Activated CD4-positive, alpha-beta T cell treated with anti-CD3 and anti-CD28 coated beads, Interleukin-2, amount 10 ng/mL, durations not matched to agents 24 days and 14 days (primary cell): ENCODE measurements at places on chromosomes 4 and X. TPM values are rescaled to one million over a fixed set of nuclear protein-coding genes. Genes with fewer than 3 reads are reported as not detected.

Gene MCF2
- 0.40 and 0.43 TPM in 2 replicates for total RNA-seq

Gene IBSP
- not detected in 2 replicates for total RNA-seq

Gene DDX60
- total RNA-seq: 15.2 and 17.6 TPM in 2 replicates

Gene PRICKLE3
- 21.9 and 22.7 TPM in 2 replicates for total RNA-seq

Gene C4orf50
- total RNA-seq: 0.16 and 0.21 TPM in 2 replicates

Gene CYLC1
- not detected in 2 replicates for total RNA-seq

Gene TRPC5OS
- total RNA-seq: not detected in 2 replicates

DNA sequence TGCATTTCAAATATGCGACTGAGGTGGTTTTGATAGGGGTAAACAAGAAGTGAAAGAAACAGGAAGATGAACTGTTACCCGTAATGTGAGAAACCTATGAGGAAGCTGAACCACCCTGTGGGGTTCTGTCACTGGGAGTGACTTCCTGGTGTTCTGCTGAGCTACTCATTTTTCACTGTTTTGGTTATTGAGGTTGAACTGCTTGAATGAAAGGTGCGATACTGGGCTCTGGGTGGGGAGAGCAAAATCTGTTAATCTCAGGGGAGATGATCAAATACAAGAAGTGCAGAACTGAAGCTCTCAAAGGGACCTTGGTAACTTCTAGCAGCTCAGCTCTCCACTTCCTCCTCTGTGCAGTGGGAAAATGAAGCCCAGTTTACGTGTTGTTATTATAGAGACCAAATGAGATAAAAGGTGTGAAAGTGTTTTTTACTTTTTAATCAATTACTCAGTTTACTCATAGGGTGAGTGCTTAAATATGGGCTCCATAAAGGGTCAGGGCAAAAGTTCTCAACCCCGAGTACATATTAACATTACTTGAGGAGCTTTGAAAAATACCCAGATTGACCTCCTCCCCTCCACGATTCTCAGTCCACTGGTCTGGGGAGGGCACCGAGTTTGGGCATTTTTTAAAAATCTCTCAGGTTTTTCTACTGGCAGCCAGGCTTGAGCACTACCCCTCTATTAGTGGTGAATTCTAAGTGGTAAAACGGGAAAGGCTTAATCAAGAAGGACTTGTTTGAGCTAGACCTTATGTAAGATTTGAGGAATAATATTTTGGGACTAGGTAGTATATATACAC is 66.7 kb downstream of the COQ2 start:
- peak; percentile 92 for DNase-seq

- DNase-seq: no peak
Observed at GRCh38 chr4:169030562-169030982, 20.5 kb upstream of the CBR4 start.

DNA sequence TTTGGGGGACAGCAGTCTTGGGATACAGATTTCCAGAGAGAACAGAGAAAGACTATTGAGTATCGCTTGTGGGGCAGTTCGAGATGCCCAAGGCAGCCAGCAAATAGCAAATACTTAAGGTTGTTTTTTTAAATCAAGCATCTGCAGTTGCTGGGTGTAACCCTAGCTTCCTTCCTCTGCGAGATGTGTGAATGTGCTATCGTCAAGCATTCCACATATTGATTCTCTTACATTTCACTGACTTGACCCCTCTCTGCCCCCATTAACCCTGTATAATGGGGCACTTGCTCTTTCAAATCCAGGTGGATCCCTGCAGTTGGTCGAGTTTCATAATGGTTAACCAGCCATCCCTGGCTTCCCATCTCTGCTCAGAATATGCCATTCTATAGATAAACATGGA is 23.5 kb downstream of the KCNE5 start:
- DNase-seq: no peak

DNA sequence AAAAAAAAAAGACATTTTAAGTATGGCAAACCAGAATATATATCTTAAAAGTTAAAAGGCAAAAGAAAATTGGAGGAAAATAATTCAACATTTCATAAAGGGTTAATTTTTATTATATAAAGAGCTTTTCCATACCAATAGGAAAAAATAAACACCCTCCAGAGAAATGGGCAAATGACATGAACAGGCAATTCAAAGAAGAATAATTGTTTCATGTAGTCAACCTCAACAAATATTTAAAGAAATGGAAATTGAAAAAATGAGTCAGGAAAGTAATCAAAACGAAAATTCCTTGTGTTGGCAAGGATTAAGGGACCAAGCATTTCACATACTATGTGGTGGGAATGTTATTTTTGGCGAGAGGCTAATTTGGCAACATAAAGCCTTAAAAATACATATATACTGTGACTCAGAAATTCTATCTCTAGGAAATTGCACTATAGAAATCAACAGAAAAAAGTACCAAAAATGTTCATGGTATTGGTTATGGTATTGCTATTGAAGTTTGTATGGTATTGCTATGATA is 87.6 kb downstream of the HAUS3 start:
- no peak for DNase-seq

- no peak for DNase-seq
Observed at GRCh38 chrX:110941906-110942305, 146.3 kb upstream of the CHRDL1 start.

DNA sequence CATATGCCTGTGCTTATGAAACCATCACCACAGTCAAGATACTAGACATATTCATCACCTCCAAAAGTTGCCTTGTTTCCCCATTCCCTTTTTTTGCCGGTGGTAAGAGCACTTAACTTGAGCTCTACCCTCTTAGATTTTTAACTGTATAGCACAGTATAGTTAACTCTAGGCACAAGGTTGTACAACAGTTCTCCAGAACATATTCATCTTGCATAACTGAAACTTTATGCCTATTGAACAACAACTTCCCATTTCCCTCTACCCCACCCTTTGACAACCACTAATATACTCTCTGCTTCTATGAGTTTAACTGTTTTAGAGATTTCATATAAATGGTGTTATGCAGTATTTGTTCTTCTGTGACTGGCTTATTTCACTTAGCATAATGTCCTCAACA is 119.3 kb downstream of the ASB9 start:
- DNase-seq: no peak

- DNase-seq: no peak
Observed at GRCh38 chr4:102598762-102599374, 97.7 kb downstream of the NFKB1 start.

GRCh38 chr4:100261346-100261745 is 71.1 kb upstream of the DDIT4L start:
- DNase-seq: no peak

DNA sequence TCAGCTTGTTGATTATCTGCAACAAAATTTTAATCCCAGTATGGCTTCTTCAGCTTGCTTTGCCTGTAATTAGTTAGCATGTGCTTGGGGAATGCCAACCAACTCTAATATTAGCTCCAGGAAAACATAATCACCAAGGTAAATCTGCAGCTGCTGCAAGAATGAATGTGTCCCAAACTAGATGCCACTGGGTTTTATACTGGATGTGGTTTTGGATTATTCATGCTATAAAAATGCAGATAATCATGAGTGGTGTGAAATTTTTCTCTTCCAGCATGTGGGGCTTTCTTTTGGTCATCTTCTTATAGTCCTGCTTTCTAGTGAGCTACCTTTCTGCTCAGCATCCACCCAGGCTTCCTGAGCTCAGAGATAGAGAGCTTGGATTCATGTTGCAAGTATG is 295.9 kb upstream of the CASK start:
- no peak for DNase-seq

GRCh38 chr4:181161669-181162068 is 1081.5 kb upstream of the TENM3 start:
- DNase-seq: no peak

- DNase-seq: no peak
Observed at GRCh38 chr4:180512801-180513475, 1730.3 kb upstream of the TENM3 start.

DNA sequence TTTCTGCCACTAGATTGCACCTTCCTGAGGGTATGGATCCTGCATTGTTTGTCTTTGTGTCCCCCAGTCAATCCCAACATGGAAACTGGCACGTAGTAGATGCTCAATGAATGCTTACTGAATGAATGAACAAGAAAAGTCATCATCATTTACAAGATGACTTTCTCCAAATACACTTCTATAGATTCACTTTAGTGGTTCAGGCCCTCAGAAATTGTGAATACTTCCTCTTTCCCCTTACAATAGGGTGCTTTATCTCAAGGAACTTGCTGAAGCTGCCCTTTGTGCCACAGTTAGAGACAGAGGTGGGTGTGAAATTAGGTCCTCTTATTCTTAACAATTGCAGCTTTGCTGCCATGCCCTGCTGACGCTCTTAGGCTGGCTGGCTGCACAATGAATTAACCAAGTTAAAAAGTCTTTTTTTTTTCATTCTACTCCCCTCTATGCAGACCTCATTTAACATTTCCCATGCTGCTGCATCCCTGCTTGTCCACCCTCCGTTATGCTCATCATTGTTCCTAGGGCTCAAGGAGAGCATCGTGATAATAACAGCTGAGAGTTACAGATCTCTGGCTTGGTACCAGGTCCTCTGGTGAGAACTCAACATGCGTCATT is 108.0 kb upstream of the ZNF518B start:
- no peak for DNase-seq

DNA sequence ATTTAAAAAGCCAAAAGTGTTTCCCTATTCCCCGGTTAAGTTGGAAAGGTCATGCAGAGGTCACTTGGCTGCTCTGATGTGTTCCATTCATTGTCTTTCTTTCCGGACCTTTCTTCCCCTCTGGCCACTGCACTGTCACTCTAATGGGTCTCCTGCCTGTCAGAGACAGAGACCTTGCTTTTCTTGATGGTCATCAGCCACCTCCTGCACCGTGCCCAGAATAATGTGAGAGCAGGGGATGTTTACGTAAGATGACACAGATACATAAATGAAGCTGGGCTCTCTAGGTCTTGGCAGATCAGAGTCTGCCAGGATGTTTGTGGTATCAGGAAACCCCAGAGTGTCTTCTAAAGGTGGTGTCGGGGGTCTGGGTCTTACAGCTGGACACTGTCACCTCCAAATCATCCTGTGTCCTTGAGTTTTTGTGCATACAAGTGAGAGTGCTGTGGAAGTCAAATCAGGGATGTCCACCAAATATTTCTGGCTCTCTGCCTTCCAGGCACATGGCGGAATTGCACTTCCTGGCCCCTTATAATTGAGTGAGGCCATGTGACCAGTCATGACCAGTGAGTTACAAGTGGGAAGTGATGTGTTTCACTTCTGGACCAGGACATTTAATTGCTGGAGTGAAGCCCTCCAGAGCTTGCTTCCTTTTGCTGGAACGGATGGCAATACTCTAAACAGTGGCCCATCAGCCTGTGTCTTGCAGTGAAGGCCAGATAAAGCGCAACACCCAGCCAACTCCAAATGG is 130.6 kb upstream of the ATP6AP2 start:
- no peak for DNase-seq

DNA sequence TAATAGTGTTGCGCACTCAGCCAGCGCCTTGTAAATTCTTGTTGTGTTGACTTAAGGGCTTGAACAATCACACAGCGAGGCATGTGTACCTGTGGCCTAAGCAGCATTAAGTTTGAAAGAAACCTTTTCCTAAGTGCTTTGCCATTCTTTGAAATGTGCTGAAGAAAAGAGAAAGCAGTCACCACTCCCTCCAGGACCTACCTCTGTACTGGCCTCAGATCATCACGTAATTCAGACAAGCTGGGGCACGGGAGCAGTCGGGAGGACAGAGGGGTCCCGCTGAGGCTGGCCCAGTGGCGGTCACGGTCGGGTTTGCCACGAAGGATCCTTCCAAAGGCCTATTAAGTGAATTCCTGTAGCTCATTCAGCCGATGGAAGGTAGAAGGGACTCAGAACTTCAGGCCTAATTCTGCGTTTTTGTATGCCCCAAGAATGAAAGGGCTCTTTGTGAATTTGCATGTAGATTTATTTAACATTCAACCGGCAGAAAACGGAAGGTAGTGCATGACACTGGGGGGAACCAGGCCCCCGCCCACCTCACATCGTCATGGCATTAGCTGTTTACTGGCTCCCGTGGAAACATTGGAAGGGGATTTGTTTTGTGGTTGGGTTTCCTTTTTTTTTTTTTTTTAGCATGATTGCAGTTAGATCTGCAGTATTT is 106.3 kb downstream of the TRAPPC11 start:
- no peak for DNase-seq

GRCh38 chrX:2898846-2899512 is 30.2 kb downstream of the ARSD start:
- no peak for DNase-seq

DNA sequence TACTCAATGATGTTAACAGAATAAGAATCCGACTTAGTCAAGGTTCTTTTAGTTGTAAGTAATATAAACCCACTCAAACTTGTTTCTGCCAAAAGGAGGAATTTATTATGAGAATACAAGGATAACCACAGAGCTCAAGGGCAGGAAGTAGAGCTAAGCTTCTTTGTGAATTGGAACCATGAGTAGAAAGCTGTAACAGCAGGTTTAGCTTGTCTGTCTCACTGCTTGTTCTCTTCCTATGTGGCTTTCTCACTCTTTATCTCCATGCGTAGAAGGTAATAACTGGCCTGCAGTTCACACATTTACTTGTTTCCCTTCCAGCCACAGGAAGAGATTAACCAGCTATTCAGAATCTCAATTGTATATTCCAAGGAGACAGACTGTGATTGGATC is 378.3 kb downstream of the PPP1R2C start:
- no peak for DNase-seq

DNA sequence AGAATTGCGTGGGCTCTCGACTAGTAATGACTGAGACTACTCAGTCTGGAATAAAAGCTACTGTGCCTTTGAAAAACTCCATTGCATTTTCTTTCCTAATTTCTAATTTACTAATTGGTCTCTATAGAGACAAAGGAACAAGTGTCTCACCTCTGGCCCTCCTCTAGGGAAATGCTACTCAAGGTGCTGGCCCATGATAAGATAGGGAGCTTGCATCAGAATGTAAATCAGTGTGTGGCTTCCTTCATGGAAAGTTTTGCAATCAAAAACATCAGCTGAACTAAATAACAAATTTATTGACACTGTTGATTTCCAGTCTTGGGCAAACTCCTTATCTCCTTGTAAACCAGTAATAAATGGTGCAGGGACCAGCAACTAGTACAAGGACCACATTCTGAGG is 81.8 kb downstream of the SRPX start:
- DNase-seq: no peak

DNA sequence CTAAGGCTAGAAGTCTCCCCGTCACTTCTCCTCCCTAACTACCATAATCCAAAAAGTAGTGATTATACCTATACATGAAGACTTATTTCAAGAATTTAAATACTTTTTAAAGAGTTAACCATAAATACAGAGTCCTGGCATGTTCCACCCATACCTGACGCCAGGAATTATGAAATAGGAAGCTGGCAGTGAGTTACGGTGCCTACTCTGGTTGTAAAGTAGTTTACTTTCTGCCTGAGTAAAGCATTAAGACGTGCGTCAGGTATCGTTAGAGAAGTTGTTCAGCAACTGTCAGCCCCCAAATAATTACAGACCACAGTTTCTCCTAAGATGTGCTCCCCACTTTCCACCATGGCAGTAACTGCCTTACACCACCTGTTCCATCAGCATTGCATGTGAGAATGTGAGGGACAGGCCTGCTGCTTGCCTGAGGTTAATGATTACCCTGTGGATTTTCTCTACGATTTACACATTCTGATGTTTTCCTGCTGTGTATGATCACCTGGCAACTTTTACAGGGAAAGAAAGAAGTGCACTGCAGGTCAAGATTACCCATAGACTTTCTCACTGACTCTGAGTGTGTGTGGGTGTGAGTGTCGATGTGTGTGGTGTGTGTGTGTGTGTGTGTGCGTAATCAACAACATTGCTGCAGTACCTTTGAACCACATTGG is 92.3 kb upstream of the SLC7A11 start:
- no peak for DNase-seq

GRCh38 chr4:28565396-28565795 is 1704.8 kb downstream of the STIM2 start:
- no peak for DNase-seq

- DNase-seq: no peak
Observed at GRCh38 chr4:6575503-6576240, 683 bp downstream of the MAN2B2 start.
